ENCODE measurements at places on chromosomes 1 and 21. TPM values are rescaled to one million over a fixed set of nuclear protein-coding genes. Genes with fewer than 3 reads are reported as not detected.

LRRC39 gene
- total RNA-seq: not detected

GPX7 gene
- 55.1 TPM for total RNA-seq

EPHB2 gene
- 181 TPM for total RNA-seq

SH2D5 gene
- total RNA-seq: 9.6 TPM

TRIM33 gene
- 11.2 TPM for total RNA-seq

DEPDC1 gene
- total RNA-seq: 43.0 TPM

OR2L5 gene
- not detected for total RNA-seq

NPL gene
- 0.33 TPM for total RNA-seq

RAB42 gene
- 4.6 TPM for total RNA-seq

LY9 gene
- not detected for total RNA-seq

MYCL gene
- 0.63 TPM for total RNA-seq

GOLT1A gene
- total RNA-seq: not detected

UTS2 gene
- not detected for total RNA-seq

LRRC7 gene
- not detected for total RNA-seq

TFAP2E gene
- total RNA-seq: 0.33 TPM

KRTAP21-1 gene
- total RNA-seq: not detected

DHX9 gene
- 66.2 TPM for total RNA-seq

RORC gene
- under 0.01 TPM for total RNA-seq

DIO1 gene
- not detected for total RNA-seq

FNDC5 gene
- 0.51 TPM for total RNA-seq

ABCA4 gene
- total RNA-seq: under 0.01 TPM

All from mesangial cell (primary cell).